ENCODE measurements at places on chromosomes 13 and 19.

DNA sequence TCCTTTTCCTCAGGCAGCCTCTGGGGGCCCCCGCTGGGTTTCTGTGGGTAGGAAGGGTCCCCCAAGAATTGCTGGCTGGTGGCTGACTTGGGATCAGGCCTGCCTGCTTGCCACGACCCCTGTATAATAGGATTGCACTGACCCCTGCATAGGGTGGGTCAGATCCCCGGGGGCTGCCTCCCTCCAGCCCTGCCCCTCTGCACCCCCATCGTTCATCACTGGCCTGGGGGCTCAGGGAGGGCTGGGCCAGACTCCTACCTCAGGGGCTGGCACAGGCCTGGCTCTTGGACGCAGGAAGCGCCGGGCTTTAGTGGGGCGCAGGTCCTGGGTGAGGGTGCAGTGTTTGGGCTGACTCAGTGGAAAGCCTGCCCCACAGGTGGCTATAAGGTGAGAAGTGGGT, 10.6 kb downstream of the NDUFB7 start:
- DNase-seq = no peak

- no peak for DNase-seq
These were observed 530.4 kb downstream of the MYO16 start for GRCh38 chr13:109159650-109160309.

GRCh38 chr13:105452895-105453294, 1082.6 kb downstream of the EFNB2 start:
- no peak for DNase-seq

DNA sequence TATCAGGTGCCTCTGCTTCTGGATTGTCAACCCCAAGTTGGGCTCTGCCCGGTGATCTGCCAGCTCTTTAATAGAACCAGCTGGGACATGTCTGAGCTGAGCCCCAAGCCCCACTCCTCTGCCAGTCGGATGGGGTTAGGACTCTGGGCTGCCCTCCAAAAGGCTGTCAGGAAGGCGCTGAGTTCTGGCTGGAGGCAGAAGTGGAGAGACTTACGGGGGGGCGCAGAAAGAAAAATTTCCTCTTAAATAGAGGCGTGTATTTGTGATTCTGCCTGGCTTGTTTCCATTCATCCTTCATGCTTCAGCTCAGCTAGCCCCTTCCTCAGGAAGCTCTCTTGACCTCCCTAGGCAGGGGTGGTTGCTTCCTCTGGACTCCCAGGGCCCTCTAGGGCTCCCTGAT, 985 bp upstream of the KCNK6 start:
- DNase-seq = no peak

GRCh38 chr13:100809129-100809390, 134.5 kb upstream of the TMTC4 start:
- DNase-seq = no peak

GRCh38 chr19:5953680-5954213, 24.2 kb downstream of the RANBP3 start:
- DNase-seq = no peak

DNA sequence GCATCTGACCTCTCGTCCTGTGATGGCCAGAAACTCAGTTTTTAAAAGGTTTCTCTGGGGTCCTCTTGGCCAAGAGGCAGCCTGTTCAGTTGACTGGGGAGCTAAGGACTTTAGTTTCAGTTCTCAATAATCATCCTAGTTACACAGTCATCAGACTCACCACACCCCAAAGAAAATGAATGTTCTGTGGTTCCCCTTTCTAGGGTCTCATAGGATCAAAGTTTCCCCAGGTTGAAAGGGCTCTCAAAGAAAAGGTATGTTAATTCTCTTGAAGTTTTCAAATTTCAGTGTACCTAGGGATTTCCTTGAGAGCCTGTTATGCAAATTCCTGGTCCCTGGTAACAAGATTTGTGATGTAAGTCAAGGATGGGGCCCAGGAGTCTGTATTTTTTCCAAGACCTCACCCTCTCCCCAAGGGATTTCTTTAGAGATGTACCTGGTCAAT, 94.9 kb downstream of the FAM216B start:
- DNase-seq = no peak

DNA sequence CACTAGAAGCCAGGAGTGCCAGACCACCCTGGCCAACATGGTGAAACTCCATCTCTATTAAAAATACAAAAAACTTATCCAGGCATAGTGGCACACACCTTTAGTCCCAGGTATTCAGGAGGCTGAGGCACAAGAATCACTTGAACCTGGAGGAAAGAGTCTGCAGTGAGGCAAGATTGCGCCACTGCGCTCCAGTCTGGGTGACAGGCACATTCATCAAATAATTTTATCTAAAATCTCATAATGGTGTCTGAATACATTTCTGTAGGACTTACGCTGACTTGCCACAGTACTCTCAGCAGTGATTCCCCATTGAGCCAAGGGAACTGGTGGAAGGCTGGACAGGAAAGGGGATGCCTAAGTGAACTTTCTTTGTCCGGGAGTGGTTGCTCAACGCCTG, 4.3 kb upstream of the ZNF28 start:
- DNase-seq = no peak

DNA sequence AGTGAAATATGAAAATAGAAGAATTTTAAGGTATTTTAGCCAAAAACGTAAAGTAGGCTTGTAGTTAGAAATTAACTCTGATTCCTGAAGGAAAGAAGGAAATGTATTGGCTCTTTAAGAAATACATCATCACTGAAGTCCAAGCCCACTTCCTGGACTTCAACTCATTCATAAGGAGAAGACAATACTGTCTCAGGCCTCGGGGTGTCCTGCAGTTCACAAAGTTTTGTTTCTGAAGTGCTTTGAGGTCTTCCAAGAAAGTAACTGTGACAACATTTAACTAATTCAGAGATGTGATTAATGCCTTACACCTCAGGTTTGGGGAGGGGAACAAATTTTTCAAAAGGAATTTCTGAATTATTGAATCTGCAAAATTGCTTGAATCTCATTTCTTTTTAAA, 65.8 kb upstream of the STARD13 start:
- DNase-seq = no peak

DNA sequence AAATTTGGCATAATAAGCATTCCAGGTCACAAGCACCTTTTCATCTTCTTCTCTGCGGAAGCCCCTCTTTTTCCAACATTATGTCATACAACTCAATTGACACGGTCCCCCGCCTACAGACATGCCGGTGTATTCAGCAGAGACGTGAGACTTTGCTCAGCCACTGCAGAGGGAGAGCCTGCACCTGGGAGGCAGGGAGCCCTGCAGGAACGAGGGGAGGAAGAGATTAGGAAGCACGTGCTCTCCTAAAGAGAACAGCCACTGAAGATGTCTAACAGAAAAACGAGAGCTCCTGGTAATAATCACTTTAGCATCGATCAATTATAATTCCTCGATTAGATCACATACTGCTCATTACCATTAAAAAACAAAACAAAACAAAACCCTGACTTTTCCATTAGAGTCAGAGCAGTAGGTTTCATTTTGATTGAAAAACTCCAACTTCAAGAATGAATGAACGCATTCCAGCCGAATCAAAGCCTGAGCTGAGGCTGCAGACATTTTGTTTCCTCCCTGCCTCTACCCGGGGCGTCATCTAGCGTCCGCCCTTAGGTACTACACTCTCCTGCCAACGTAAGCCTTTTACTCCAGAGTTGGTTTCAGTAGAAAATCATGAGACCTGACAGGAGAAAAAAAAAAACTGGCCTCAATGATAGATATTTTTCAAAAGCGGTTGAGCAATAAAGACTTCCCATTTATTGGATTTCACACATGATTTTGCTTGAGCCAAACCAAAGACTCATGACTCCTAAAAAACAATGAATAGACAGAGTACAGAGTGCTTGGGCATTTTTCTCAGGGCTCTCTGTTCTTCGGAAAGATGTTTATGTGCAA, 194.5 kb downstream of the KATNAL1 start:
- DNase-seq = peak; percentile 88

GRCh38 chr19:53942001-53942786, 20.5 kb upstream of the CACNG8 start:
- no peak for DNase-seq

DNA sequence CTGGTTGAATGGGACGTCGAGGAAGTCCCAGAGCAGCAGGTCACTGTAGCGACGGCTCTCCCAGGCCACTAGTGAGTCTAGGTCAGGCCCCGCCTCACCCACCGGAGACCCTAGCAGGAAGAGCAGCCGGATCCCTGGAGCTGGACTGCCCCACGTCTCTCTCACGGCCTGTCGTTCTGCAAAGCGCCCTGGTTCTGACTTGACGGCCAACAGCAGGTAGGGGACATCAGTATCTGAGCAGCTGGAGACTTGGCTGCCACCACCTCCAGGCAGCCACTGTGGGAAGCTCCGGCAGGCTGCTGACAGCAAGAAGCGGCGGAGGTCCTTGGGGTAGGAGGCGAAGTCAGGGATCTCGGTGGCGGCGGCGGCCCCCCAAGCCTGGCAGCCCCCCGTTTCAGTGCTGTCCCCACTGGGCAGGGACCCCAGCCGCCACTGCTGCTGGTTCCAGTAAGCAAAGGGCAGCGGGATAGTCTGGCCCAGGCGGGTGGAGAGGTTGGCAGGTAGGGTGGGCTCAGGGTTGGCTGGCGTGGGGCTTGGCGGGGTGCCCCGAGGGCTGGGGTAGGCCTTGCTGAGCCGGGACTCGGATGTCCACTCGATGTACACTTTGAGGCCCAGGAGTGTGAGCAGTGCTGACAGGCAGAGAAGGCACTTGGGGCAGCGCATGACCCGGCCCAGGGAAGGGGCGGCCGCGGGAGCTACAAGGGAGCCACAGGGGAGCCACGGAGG, 895 bp downstream of the B3GNT8 start:
- DNase-seq = no peak

GRCh38 chr13:30851697-30852096, 54.4 kb upstream of the MEDAG start:
- no peak for DNase-seq

GRCh38 chr19:20167020-20167644, at the start of gene ZNF486:
Gene ZNF486, plus strand, starts transcription at chr19:20167214. Its CDS starts 117 bp downstream, at chr19:20167331.
- DNase-seq = no peak

DNA sequence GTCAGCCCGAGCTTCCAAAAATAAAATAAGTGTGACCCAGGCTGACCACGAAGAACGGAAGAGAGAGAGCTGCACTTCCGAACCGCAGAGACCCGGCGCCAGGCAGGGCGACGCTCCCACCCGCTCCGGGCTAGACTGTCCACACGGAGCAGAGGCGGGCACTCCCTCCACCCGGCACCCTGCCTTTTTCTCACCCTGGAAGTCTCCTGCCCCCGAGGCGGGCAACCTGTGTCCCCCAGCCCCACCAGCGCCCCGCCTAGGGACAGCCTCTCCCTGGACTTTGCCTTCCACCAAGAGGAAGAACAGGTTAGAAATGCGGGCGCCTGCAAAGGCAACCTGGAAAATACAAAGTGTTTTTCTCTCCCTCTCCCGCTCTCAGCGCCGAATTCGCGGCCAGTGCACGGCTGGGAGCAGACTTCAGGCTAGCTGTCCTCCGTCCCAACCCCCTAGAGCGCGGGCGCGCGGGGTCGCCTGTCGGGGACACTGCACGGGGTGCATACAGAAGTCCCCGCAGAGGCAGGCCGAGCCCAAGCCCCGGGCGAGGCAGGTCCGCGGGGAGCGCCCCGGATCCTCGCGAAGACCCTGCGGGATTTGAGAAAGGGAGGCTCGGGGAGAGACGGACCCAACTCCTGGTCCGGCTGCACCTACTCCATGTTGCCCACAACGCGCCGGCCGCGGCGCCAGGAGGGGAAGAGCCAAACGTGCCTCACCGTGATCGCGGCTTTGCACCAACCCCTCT, 845 bp downstream of the SPRY2 start:
- no peak for DNase-seq

DNA sequence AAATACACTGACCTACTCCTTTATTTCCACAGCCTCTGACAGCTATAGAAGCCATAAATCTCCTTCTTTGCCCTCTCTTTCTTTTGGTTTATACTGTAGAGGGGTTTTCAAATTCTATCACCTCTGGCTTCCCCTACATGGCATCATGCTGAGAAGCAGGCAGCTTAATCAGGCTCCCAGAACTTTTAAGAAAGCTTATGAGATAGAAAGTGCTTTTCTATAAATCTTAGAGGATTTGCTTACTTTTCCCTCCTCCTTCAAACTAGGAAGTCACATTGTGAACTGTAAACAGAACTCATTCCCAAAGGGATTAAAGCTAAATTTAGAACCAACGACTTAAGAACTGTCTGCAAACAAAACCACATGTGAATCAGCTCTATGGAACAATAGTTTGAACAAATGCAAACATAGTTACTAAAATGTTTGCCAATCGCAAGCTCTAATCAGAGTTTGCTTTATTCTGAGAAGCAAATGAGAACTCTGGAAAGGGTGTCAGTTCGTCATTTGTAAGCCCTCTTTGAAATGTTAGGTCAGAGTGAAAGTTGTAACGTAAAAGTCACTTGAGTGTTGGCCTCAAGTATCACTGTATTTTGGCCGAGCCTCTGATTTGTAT, 344.1 kb downstream of the RFC3 start:
- no peak for DNase-seq

DNA sequence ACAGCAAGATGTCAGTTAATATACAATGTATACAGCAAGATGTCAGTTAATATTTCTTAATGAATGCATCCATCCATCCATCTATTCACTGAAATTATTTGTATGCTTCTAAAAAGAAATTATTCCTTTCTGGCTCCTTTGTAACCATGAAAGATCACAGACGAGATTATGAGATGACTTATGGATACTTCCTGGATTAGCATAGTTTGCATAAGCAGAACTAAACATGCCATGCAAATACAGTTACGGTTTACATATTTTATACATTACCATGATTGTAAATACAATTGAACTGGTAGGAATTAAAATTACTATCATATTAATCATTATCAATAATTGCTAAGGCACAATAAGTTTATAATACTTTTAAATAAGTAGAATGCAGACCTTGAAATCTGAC, 32.7 kb downstream of the NALCN start:
- DNase-seq = no peak

DNA sequence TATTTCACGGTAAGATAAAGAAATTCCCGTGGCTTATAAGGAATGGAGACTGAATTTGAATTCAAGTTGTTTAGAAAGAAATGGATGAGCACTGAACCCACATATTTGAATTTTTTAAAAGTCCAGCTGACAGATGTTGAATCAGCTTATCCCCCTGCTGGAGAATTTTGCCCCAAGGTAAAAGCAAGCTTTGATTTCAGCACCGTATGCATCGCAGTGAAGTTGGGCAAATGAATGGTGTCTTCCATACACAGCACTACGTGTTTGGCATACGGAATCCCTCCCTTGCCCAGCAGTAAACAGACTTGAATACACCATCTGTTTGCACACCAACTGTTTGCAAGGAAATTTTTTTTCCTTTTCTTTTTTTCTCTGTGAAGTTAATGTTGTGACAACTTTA, 77.5 kb upstream of the PEG3 start:
- no peak for DNase-seq

GRCh38 chr13:109787135-109787954, 962 bp upstream of the IRS2 start:
- DNase-seq = no peak

DNA sequence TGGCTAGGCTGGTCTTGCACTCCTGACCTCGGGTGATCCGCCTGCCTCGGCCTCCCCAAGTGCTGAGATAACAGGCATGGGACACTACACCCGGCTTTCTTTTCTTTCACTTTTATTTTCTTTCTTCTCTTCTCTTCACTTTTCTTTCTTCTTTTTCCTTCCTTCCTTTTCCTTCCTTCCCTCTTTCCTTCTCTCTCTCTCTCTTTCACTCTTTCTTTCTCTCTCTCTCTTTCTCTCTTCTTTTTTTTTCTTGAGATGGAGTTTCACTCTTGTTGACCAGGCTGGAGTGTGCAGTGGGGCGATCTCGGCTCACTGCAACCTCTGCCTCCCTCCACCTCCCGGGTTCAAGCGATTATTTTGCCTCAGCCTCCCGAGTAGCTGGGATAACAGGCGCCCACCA, 812 bp upstream of the ZNF493 start:
- DNase-seq = no peak
